ENCODE measurements at places on chromosomes 4 and X.
A peak's percentile ranks its signal among the peaks of the same experiment; 100 is the strongest.

DNA sequence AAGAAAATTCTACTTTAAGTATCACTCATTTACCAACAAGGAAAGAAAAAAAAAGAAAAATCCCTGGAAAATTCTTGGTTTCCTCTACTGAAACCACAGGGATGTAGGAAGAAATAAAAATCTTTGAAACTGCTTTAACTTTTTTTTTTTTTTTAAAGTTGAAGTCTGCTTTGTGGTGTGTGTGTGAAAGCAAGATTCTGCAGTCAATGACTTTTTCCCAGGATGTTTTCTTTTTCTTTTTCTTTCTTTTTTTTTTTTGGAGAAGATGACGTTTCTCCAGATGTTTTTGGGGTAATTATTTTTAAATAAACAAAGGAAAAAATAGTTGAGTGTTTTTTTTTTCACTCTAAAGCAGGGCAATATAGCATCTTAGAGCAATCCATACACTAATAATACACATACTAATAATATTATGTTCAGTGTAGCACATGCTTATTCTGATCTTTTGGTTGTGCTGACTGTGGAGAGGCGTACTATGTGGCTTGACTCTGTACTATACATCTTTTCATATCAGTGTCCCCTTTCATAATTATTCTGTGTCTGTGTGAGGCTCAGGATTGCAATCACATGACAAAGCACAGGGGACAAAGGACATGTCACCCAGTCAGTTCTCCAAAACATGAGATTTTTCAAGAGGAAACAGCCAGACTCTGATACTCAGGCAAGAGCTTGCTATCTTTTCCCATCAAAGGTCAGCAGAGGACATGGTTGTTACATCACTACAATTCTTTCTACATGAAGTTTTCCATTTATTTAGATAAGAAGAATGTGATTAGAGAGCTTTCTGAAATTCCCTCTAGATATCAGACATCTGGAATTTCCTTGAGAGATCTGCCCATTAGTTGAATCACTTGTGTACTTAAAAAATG is 111.0 kb downstream of the PDE5A start:
- no peak for DNase-seq

- DNase-seq, result no peak
These were observed 34.1 kb upstream of the GAB1 start for GRCh38 chr4:143302536-143302935.

DNA sequence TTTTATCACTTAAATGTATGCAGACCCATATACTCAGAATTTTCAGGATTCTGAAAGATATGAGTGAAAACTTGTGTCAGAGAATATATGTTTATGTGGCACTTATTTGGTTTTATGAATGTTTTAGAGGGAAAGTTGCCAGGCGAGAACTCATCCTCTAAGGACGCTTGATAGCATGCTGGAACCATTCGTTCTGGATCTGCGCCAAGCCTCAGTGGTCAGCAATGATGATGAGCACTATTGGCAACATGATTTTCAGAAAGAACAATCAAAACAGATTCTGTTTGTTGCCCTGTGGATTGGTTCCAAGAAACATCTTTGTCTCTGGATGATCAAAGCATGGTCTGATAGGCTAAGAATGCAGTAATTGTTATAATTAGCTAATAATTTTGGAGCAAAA is 32.1 kb upstream of the RAPGEF2 start:
- DNase-seq, result peak; percentile 25

- DNase-seq, result no peak
These were observed 12.8 kb upstream of the TASL start for GRCh38 chrX:30590368-30590767.

- DNase-seq, result peak; percentile 38
These were observed 442.7 kb downstream of the RPA4 start for GRCh38 chrX:97326456-97326855.

GRCh38 chr4:7206911-7207567 is 14.7 kb downstream of the SORCS2 start:
- peak; percentile 77 for DNase-seq

DNA sequence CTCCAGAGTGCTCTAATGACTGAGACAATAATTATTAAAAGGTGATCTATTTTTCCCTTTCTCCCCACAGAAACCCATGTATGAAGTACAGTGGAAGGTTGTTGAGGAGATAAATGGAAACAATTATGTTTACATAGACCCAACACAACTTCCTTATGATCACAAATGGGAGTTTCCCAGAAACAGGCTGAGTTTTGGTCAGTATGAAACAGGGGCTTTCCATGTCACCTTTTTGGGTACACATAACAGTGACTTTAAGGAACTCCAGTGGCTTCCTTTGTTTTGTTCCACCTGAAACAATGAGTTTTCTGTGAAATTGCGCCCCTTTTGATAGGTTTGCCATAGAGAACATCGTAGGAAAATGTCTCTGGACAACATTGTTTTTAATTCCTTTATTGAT is 69.6 kb downstream of the KIT start:
- no peak for DNase-seq

DNA sequence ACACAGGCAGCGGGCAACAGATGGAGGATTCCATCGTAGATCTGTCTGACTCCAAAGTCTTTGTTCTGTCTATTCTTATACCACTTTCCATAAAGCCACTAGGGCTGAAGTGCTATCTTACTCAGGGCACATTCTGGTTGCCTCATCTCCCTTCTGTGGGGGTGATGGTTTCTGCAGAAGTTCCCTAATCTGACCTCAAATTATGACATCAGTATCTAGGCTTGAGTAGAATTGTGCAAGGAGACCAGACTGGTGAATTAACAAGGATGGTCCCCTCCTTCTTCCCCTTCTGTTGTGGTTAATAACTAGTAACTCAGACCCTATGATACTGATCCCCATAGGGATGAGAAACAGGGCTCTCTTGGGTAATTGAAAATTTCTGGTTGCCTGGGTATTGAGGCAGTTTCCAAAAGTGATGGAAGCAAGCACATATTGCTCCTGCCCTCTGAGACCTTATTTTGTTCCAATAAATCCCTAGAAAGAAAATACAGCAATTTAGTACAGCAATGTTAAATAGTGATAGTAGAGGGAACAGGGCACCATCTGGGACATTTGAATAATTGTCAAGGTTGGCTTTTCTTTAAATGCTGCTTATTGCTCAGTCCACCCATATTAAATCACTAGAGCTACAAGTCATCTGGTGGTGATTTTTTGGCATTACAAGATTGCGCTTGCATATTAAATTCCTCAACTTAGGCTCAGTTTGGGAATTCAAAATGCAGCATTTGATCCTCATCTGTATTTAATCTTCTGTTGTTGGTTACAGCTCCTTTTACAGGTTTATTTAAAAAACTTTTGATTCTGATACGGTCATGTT is 57.3 kb upstream of the AP1S2 start:
- DNase-seq, result no peak

DNA sequence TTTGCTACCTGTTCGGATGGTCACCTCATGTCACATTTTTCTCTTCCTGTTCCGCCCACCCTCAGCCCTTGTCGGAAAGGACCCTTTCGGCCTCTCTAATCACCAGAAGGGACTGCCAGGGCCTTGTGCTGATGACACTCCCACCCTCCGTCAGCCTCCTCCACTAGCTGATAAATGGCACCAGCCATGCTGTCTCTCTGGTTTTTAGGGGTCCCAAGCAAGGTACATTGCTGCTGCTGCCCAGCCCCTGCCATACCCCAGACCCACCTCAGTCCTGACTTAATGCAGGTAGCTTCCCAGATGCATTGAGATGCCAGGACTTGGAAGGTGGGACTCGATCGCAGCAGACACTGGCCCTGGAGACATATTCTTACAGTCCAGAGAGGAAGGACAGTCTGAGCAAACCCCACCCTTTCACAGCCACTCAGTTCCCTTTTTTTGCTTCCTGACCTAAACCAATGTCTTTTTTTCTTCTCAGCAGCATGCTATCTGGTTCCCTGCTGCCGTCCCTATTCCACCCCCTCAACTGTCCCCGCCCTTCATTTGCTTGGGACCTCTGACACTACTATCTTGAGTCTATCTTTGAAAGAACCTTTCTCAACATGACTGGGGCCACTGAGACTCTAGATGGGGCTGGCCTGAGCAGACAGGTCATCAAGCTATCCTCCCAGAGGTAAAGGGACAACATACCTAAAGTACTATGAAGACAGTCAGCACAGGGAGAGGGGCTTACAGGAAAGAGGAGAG is at the start of gene BTK:
Gene BTK, minus strand, starts transcription at position 397 of the 747 bp plus-strand sequence. CDS start 10,907 bp downstream, outside the sequence.
- DNase-seq, result no peak

GRCh38 chr4:80362578-80363181 is 27.1 kb downstream of the CFAP299 start:
- peak; percentile 45 for DNase-seq

Data from retina (tissue), 1 donor.